ENCODE measurements at places on chromosomes 13 and 19.

GRCh38 chr13:65414187-65414586 is 1815.9 kb downstream of the PCDH9 start:
- no peak for DNase-seq

DNA sequence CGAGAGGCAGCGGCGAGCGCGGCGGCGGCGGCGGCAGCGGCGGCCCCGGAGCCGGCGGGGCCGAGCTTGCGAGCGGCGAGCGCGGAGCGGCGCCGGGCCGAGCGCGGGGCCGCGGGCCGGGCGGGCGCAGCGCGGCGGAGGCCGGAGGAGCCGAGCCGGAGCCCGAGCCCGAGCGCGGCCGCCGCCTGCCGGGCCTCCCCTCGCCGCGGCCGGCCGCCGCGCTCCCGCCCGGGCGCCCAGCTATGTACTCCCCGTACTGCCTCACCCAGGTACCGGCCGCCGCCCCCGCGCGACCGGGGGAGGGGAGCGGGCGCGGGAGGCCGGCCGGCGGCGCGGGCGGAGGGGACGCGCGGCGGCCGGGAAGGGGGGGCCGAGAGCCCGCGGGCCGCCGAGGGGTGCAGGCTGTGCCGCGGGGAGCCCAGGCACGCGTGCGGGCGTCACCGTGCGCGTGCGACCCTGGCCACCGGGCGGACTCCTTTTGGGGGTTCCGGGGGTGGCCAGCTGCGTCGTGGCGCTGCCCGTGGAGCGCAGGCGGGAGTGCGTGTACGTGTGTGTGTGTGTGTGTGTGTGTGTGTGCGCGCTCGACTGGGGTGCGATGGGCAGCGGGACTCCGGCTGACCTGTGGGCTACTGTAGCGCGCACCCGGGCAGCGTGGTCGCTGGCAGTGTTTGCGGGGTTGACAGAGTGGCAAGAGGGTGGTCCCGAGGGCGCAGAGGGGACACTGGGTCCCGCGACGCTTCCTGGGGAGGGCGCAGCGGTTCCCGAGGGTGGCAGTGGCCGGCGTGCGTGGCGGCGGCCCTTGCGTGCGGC is 526 bp downstream of the NFIX start:
- no peak for DNase-seq

GRCh38 chr13:30744056-30744680 is 8.8 kb downstream of the ALOX5AP start:
- peak; percentile 69 for DNase-seq

DNA sequence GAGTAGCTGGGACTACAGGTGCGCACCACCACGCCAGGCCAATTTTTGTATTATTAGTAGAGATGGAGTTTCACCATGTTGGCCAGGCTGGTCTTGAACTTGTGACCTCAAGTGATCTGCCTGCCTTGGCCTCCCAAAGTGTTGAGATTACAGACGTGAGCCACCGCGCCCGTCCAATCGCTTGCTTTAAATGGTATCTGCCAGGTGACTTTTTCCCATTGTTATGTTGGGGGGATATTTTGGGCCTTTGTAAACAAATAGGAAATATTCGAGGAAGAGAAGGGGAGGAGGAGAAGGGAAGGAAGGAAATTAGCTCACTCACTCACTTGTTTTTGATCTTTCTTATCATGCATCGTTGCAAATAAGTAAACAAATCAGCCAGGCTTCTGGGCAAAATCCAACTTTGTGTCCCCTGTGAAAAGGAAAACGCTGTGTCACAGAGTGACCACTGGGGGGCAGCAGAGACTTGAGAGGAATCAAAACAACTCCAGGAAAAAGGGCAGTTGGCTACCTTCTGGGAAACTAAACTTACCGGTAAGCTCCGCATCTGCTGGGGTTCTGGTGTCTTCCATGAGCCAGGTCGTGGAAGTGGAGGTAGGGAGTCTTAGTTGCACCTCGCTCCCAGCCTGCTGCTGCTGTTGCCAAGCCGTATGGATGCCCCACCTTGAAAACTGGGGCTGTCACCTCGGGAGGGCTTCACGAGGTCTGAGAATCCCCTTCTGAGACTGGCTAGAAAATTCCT is 9.3 kb upstream of the RANBP3 start:
- peak; percentile 71 for DNase-seq

DNA sequence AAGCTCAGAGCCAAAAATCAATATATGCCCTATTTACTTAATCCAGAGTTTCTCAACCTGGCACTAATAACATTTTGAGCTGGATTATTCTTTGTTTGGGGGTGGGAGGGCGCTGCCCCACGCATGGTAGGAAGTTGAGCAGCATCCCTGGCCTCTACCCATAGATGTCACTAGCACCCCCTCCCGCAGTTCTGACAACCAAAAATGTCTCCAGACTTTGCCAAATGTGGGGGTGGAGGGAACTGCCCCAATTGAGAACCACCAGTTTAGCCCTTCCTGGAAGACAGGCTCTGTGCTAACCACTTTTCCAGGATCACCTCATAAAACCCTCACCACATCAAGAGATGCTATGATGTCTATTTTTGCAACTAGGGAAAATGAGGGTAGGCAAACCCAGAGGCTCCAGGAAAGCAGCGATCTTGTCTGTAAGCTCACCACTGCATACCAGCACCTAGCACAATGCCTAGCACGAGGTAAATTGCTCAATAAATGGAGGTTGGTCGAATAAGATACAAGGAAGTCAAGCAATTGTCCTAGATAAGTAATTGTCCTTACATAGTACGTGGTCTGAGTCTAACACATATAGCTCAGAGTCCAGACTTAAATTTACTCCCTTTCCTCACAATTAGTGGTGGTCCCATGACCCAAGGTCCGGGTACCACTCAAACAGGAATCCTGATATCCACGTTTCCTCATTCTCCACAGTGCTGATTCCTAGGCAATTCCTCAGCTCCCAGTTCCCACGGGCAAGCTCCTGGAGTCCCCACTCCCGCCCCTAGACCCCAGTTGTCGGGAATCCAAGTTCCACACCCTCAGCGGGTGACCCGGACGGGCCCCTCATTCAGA is 892 bp downstream of the TRIR start:
- no peak for DNase-seq

DNA sequence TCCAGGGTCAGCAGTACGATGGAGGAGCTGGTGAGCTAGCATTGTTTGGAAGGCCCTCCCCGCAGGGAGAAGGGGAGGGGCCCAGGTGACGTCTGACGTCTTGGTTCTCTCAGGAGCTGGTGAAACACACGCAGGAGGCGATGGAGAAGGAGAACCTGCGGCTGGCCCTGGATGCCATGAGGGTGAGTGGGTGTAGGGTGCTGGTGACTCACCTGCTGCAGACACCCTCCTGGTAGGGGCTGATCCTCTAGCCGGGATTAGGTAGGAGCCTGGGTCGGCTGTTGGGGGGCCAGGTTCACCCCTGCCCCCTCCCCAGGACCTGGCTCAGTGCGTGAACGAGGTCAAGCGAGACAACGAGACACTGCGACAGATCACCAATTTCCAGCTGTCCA is 55.8 kb downstream of the VAV1 start:
- no peak for DNase-seq

GRCh38 chr19:47230054-47230920 is 712 bp downstream of the BBC3 start:
- peak; percentile 85 for DNase-seq

DNA sequence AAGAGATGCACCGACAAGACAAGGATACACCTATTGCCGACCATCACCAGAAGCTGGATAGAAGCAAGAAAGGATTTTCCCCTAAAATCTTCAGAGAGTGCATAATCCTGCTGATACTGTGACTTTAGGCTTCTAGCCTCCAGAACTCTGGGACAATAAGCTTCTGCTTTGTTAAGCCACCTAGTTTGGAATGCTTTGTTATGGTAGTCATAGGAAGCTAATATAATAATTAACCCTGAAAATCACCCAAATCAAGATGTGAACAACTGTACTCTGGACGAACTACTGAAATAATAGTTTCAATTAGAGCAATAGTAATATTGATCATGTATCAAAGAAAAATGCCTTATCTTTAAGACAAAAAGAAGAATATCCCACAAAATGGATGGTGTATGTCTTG is 524.6 kb downstream of the EFNB2 start:
- DNase-seq, result no peak

- DNase-seq, result no peak
Observed at GRCh38 chr13:75470676-75471075, 11.3 kb downstream of the TBC1D4 start.

- peak; percentile 68 for DNase-seq
Observed at GRCh38 chr19:15551293-15552004, 43.1 kb downstream of the CYP4F22 start.

- DNase-seq, result no peak
Observed at GRCh38 chr13:37136633-37137032, 31.2 kb upstream of the CSNK1A1L start.

GRCh38 chr13:27966641-27967202 is 2.4 kb downstream of the CDX2 start:
- no peak for DNase-seq

- no peak for DNase-seq
Observed at GRCh38 chr19:1245494-1246264, 2.7 kb upstream of the MIDN start.

DNA sequence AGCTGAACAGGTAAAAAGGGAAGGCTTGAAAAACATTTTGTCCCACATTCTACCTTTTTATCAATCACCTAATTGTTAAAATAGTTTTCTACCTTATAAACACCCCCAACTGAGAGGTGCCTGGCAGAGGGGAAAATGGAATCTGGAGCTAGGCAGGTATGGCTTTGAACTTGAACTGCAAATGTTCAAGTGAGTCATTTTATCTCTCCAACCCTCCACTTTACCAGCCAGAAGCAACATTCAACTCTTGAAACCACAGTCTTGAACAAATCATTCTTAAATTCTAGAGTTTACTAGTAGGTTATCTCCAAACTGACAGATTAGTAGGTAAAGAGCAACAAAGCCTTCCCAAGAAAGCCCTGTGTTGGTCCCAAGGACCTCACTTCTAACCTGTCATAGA is 116.9 kb downstream of the ABCC4 start:
- DNase-seq, result no peak

DNA sequence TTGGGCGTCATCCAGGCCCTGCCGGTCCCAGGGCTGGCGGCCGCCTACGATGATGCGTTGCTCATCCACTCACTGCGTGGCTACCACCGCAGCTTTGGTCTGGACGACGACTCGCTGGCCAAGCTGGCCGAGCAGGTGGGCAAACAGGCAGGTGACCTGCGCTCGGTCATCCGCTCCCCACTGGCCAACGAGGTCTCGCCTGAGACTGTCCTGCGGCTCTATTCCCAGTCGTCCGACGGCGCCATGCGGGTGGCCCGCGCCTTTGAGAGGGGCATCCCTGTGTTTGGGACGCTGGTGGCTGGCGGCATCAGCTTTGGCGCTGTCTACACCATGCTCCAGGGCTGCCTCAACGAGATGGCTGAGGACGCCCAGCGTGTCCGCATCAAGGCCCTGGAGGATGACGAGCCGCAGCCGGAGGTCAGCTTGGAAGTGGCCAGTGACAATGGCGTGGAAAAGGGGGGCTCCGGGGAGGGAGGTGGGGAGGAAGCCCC is 3.5 kb downstream of the IRGC start:
- DNase-seq, result no peak

- DNase-seq, result no peak
Observed at GRCh38 chr13:41645331-41645730, 188.0 kb downstream of the RGCC start.

GRCh38 chr13:59413126-59413525 is 750.6 kb downstream of the DIAPH3 start:
- no peak for DNase-seq

DNA sequence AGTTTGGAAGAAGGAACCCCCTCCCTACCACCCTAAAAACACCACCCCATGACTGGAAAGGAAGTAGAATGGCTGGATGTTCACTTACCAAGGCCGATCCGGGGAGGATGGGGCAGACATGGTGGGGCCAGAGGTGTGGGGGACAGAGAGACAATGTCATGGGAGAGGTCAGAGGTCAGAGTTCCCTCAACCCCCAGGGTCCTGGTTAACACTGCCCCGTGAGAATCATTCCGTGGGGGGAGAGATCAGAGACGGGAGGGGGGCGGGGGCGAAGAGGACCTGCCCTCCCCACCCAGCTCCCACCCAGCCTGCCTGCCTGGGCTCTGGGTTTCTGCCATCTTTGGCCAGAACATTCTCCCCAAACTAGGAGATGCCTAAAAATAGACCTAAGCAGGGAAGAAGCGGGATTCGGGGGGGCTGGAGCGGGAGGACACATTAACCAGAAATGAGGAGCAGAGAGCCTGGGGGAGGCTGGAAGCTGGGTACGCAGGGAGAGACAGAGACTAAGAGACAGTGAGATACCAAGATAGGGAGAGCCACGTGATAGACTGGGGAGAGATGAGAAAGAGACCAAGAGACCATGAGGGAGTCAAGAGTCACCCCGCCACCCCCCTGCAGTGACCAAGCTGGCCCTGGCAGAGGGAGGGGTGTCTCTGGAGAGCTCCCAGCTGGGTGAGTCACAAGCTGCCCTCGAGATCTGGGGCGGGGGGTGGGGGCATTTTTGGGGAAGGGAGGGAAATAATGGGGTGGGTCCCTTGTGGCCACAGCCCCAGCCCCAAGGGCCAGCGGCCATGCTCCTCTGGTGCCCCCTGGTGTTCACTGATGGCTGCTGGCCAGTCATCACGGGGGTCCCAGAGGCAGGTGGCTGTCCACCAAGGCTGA is 6.1 kb upstream of the KANK2 start:
- peak; percentile 41 for DNase-seq

DNA sequence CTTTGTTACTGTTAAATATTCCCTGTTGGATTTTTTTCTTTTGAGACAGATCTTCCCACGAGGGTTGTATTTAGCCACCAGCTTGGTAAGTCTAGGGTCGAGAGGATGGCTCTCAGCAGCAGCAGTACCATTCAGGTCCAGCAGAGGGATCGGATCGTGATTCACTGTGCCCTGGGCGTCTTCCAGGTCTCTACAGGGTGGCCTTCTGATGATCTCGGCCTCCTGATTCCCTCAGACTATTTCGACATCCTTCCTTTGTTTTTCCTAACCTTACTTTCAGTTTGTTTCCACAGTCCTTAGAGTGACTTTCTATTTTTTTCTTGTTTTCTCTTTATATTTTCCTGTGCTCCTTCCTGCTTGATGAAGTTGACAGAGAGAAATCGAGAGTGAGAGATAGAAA is 1436.9 kb downstream of the UQCRFS1 start:
- no peak for DNase-seq

DNA sequence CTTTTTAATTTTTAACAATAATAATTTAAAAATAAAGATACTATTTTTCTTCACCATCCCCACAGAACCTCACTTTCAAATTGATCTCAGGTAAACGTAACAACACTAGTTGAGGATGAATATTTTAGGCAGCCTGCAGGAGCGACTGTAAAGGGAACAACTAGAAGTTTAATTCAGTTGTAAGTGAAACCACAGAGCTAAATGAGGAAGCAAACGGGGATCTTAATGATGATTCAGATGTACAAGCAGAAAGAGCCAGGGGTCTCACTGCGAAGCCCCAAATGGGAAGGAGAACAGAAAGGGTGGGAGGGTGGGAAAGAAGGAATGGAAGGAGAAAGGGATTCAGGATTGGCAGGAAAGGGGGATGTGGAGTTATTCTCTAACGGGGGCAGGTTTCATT is 54.6 kb upstream of the RAP2A start:
- DNase-seq, result no peak

- DNase-seq, result no peak
Observed at GRCh38 chr13:97348569-97349100, 85.3 kb upstream of the RAP2A start.

DNA sequence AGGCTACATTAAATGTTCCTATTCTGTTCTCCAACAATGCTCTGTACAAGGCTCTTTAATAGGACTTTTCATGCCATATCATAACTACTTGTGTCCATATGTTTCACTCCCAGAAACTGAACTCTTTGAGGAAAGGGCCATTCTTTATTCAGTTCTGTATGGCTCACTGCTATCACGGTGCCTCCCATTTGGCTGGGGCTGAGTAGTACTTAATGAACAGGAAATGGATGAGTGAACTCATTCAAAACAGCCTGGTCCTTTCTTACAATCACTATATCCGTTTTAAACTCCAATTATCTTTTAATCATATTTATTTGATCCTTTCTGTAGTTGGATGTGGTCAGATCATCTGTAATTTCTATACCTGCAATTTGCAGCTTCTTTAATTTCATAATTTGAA is 410.6 kb downstream of the TBC1D4 start:
- no peak for DNase-seq

All from T-helper 9 cell (primary cell).